ENCODE measurements at places on chromosomes 5 and 9.

DNA sequence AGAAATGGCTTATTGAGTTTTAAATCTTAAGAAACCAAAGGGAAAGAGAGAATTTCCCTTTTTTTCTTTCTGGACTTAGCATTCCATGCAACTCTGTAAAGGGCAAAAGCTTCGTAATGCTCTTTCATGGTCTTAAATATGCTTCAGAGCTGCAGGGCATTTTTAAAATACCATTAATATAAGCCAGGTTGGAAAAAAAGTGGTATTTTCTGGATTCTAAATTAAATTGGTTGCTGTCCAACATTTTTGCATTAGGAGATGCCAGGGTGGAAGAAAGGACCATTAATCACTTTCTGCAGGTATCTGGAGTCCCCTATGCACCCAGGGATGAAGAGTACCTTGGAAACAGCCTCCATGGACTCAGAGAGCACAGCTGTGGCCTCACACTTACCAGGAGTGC, 215.1 kb upstream of the DAPK1 start:
- no peak overlapping the region for H3K4me3 ChIP-seq
- peaks cover 20% of the 10 kb centered on the region for H3K27me3 ChIP-seq
- H3K36me3 ChIP-seq: peaks cover 2% of the 10 kb centered on the region
- H3K27ac ChIP-seq: no peak overlapping the region
- DNase-seq: no peak

GRCh38 chr5:138129347-138129746, 9.9 kb downstream of the NME5 start:
- H3K27me3 ChIP-seq: peaks cover 16% of the 10 kb centered on the region
- peaks cover 5% of the 10 kb centered on the region for H3K4me1 ChIP-seq
- no peaks in the 10 kb centered on the region for H3K36me3 ChIP-seq
- H3K4me3 ChIP-seq: no peak overlapping the region
- DNase-seq: no peak

DNA sequence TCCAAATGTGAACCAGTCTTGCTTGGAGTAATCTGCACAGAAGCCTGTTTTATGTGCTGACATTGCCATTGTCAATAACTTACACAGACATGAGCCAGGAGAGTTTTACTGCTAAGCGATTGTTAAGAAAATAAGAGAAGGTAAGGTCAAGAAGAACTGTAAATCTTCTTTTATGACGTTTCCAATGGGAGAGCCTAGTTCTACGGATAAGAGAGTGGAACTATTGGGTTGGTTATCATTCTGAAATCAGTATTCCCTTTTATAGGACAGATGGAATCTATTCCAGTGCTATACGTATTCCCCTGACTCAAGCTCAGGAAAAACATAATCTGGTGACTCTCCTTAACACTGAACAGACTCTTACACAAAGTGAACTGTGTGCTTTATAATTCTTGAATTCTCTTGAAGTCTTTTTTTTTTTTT, 137.9 kb upstream of the OTULINL start:
- H3K36me3 ChIP-seq: no peaks in the 10 kb centered on the region
- peaks cover 2% of the 10 kb centered on the region for H3K4me1 ChIP-seq
- H3K27ac ChIP-seq: no peak overlapping the region
- H3K27me3 ChIP-seq: peaks cover 7% of the 10 kb centered on the region
- H3K4me3 ChIP-seq: no peak overlapping the region

GRCh38 chr9:29208670-29209069, 1635.4 kb upstream of the C9orf72 start:
- no peak for DNase-seq
- peaks cover 23% of the 10 kb centered on the region for H3K27me3 ChIP-seq
- no peak overlapping the region for H3K27ac ChIP-seq
- no peak overlapping the region for H3K4me3 ChIP-seq
- H3K36me3 ChIP-seq: no peaks in the 10 kb centered on the region
- H3K4me1 ChIP-seq: no peaks in the 10 kb centered on the region

- no peak for DNase-seq
- no peak overlapping the region for H3K27ac ChIP-seq
- H3K4me3 ChIP-seq: no peak overlapping the region
- peaks cover 1% of the 10 kb centered on the region for H3K27me3 ChIP-seq
- H3K36me3 ChIP-seq: no peaks in the 10 kb centered on the region
These were observed 35.8 kb downstream of the RASGEF1C start for GRCh38 chr5:180173198-180173544.

DNA sequence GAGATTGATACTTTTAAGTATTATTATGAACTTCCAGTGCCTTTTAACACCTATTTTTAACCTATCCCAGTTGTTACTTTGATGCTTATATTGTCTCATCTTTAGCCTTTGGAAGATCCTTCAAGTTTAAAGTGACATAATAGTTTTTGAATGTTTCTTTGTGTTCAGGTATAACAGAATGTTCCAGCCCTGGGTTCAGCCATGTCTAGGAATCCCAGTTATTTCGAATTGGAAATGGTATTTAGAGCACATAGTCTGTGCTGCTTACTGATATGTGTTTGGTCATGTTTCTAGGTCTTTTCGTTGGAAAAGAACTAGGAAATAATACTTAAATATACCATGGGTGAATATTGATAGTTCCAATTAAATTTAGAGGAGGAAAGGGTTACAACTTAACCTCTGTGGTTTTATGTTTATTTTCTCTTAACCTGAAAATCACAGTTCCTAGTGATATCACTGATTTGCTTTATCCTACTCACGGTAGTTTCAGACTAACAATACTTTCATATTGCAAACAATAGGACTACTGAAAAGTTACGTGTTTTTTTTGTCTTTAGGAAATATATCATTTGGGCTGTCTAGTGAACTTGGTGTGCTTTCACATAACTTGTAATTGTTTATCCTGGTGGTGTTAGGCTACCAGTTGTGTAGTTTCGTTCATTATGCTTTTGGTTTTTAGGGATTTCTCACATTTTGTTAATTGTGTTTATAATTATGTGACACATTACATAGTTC, 37.8 kb downstream of the UHRF2 start:
- H3K4me3 ChIP-seq: no peak overlapping the region
- H3K27ac ChIP-seq: no peak overlapping the region
- peaks cover 45% of the 10 kb centered on the region for H3K4me1 ChIP-seq
- DNase-seq: no peak
- peaks cover 26% of the 10 kb centered on the region for H3K36me3 ChIP-seq

DNA sequence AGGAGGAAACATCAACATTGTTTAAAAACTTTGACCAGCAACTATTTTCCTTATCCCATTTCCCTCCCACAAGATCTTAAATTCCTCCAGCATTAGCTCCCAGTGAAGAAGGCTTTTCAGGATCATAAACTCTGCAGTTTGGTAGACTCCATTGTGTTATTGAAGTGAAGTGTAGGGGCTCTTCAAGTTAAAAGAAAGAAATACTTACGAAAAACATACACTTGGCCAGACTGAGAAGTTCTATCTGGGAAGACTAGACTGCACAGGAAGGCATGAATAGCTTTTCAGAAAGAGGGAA, 22.3 kb downstream of the LIFR start:
- DNase-seq: no peak
- H3K36me3 ChIP-seq: no peaks in the 10 kb centered on the region
- peaks cover 11% of the 10 kb centered on the region for H3K27me3 ChIP-seq

- no peak overlapping the region for H3K4me3 ChIP-seq
- H3K4me1 ChIP-seq: no peaks in the 10 kb centered on the region
- peaks cover 24% of the 10 kb centered on the region for H3K27me3 ChIP-seq
- no peak overlapping the region for H3K27ac ChIP-seq
These were observed 86.0 kb upstream of the TBC1D2 start for GRCh38 chr9:98341157-98342097.

- no peak overlapping the region for H3K4me3 ChIP-seq
- H3K27me3 ChIP-seq: no peaks in the 10 kb centered on the region
- H3K27ac ChIP-seq: no peak overlapping the region
- no peak for DNase-seq
These were observed 547.2 kb upstream of the ACO1 start for GRCh38 chr9:31837211-31837610.

DNA sequence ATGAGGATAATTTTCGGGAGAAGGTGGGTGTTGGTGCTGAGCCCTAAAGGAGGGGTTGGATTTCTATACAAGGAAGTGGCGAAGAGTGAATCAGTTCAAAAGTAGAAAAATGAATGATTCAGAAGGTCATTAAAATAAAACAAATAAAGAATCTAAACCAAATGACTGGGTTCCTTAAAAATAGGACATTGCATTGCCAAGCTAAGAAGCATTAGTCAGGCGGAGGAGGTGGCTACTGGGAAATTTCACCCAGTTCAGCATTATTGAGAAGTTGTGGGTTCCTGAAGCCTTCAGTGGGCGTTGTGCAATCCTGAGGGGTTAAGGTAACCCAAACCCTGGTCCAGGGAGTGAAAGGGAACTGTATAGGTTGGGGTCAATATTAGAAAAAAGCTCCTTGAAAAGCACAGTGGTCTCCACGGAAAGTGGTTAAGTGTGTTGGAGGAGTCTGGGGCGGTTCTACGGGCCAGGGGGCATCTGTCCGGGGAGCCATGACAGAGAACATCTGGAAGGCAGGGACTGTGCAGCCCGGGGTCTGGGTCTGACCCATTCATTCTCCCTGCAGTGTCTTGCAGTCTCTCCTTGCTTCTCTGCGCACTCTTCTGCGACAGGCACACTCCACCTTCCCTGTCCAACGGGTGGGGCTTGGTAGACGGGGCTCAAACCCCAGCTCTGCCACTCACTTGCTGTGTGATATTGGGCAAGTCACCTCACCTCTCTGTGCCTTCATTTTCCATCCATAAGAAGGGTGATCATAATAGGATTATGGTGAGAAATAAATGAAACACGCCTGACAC, 27.6 kb upstream of the DUSP1 start:
- DNase-seq: no peak
- peaks cover 12% of the 10 kb centered on the region for H3K4me1 ChIP-seq
- no peak overlapping the region for H3K27ac ChIP-seq
- H3K4me3 ChIP-seq: no peak overlapping the region
- H3K27me3 ChIP-seq: no peaks in the 10 kb centered on the region
- no peaks in the 10 kb centered on the region for H3K36me3 ChIP-seq

GRCh38 chr9:106657926-106658325, 205.0 kb upstream of the ZNF462 start:
- no peak for DNase-seq
- no peaks in the 10 kb centered on the region for H3K4me1 ChIP-seq
- no peaks in the 10 kb centered on the region for H3K27me3 ChIP-seq
- H3K36me3 ChIP-seq: no peaks in the 10 kb centered on the region
- H3K27ac ChIP-seq: no peak overlapping the region
- H3K4me3 ChIP-seq: no peak overlapping the region

- no peaks in the 10 kb centered on the region for H3K36me3 ChIP-seq
- no peak for DNase-seq
- no peak overlapping the region for H3K27ac ChIP-seq
- no peaks in the 10 kb centered on the region for H3K27me3 ChIP-seq
- H3K4me1 ChIP-seq: no peaks in the 10 kb centered on the region
These were observed 73.7 kb upstream of the STK32A start for GRCh38 chr5:147160902-147161700.

- H3K27ac ChIP-seq: no peak overlapping the region
- H3K27me3 ChIP-seq: no peaks in the 10 kb centered on the region
- no peaks in the 10 kb centered on the region for H3K36me3 ChIP-seq
- no peak for DNase-seq
- no peak overlapping the region for H3K4me3 ChIP-seq
These were observed 66.5 kb downstream of the MSX2 start for GRCh38 chr5:174790906-174791305.

DNA sequence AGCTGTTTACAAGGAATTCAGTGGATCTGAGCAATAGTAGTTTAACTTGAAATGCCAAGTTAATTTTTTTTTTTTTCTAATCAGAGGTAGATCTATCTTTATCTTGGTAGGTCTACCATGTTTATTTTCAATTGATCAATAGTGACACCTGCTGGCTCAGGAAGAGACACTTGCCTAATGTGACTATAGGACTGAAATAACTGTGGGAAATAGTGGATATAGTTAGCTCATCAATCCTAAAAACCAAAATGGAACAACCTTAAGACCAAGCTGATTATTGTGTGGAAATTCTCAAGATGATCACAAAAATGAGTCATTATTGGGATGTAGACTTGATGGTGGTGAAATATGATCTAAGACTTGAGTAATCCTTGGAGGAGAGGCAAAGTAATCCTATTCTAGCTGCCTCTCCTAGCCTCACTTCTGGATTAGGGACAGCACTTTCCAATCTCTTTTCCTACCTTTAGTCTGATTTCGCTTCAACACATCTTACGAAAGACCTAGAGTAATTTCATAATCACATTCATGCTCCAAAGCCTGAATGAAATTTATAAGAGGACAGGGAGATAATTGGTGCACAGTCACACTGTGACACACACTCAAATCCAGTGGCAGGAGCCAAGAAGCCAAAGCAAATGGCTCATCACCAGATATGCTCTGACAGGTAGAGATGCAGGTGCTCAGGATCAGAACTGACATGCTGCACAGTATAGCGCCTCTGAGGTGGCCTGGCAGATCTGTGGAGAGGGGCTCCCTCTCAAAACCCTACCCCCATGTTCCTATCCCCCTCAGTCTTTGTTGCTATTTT, 156.3 kb downstream of the HMHB1 start:
- H3K27me3 ChIP-seq: peaks cover 17% of the 10 kb centered on the region
- no peak overlapping the region for H3K27ac ChIP-seq
- no peaks in the 10 kb centered on the region for H3K4me1 ChIP-seq

GRCh38 chr5:45795458-45795857, 99.3 kb upstream of the HCN1 start:
- no peak for DNase-seq
- H3K27me3 ChIP-seq: no peaks in the 10 kb centered on the region
- H3K4me3 ChIP-seq: no peak overlapping the region

- peaks cover 6% of the 10 kb centered on the region for H3K36me3 ChIP-seq
- H3K27me3 ChIP-seq: no peaks in the 10 kb centered on the region
- H3K4me3 ChIP-seq: no peak overlapping the region
- peaks cover 15% of the 10 kb centered on the region for H3K4me1 ChIP-seq
- H3K27ac ChIP-seq: no peak overlapping the region
- no peak for DNase-seq
These were observed 3.8 kb upstream of the TOR4A start for GRCh38 chr9:137273611-137274320.

GRCh38 chr9:84151640-84152039, 171.0 kb downstream of the RMI1 start:
- H3K27ac ChIP-seq: no peak overlapping the region
- H3K27me3 ChIP-seq: peaks cover 8% of the 10 kb centered on the region
- no peaks in the 10 kb centered on the region for H3K4me1 ChIP-seq
- H3K4me3 ChIP-seq: no peak overlapping the region
- H3K36me3 ChIP-seq: no peaks in the 10 kb centered on the region

- H3K27me3 ChIP-seq: no peaks in the 10 kb centered on the region
- peak overlapping the region; percentile 100 for H3K27ac ChIP-seq
- peaks cover 57% of the 10 kb centered on the region for H3K4me1 ChIP-seq
- peaks cover 22% of the 10 kb centered on the region for H3K36me3 ChIP-seq
These were observed 2.1 kb downstream of the SH2D3C start for GRCh38 chr9:127776195-127776923.

DNA sequence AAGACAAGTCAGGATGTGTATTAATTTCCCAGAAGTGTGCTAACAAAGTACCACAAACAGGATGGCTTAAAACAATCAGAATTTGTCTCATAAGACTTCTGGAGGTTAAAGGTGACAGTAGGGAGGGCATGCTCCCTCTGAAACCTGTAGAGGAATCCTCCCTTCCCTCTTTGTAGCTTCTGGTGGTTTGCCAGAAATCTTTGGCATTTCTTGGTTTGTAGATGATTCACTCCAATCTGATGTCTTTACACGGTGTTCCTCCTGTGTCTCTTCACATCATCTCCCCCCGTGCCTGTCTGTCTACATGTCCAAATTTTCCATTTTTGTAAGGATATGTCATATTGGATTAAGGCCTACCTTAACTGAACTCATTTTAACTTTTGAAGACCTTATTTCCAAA, 471.5 kb downstream of the ZNF608 start:
- DNase-seq: no peak
- no peak overlapping the region for H3K27ac ChIP-seq
- H3K27me3 ChIP-seq: no peaks in the 10 kb centered on the region
- H3K4me1 ChIP-seq: no peaks in the 10 kb centered on the region
